WERI-Rb-1 (cell line): ENCODE measurements at places on chromosomes 6 and 20.

GRCh38 chr20:20017844-20018185, 653 bp downstream of the NAA20 start:
- no peak for DNase-seq

DNA sequence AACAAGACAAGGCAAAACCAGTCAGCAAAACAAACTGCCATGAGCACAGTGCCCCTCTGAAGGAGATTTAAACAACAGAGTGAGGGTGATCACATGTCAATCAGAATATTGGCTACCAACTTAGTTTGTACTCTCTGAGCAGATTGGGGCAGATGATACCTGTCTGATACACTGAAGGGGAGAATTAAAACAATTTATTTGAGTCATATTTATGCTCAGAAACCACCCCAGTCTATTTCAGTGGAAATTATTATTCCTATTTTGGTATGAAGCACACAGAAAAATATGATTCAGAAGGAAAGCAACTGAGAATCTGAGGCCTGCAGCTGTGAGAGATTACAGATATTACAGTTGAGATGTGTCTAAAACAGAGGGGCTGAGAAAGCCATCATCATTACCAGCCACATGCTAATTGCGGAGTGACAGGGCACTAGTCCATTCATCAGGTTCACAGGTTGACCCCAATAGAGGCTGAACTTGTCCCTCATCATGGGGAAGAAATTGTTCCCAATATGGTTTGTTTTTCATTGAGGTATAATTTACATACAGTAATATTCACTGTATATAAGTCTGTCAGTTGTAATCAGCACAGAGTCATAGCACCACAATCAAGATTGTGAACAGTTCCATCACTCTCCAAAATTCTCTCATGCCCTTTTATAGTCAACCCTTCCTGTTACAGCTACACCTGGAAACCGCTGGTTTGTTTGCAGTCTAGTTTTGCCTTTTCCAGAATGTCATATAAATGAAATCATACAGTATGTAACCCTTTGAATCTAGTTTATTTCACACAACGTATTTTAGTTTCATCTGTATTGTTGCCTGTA, 134.5 kb downstream of the AKAP7 start:
- no peak for DNase-seq

- DNase-seq, result no peak
Measured at GRCh38 chr6:43944908-43945767, 175.1 kb downstream of the VEGFA start.

DNA sequence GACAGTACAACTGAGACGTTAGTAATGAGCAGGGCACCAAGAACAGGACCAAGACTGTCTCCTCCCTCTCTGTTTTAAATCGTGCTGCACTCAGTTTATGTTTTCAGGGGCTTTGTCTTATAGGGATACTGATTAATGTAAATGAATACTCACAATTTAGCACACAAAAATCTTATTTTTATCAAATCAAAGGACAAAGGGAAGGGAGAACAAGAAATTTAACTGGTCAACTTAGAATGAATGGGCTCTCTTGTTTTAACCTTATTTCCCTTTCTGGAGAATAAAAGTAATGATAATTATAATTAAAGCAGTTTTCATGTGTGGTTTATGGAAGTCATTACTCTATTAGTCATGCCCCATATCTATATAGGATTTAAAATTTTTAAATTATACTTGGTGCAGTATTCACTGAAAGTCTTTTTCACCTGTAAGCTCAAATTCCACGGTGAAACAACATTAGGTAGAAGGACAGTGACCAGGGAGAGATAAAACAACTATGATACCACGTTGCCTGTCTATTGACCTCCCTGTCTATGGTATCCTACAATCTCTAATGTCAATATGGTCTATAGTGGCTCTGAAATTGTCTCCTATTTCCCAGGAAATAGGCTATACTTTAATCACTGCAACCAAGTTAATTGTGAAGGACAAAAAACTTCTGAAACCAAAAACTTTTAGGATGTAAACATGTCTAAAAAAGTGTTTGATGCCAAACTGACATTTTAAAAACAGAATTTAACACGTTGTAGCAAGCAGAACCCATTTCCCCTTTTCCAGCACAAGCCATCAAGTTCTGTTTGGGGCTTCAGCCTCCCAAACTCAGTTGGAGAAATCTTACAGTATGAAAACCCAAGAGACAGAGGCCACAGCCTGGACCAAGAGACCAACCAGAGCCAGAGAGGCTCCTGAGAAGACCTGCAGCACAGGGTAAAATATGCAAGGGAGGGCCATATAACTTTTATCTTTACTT, 15.0 kb downstream of the ELOVL5 start:
- no peak for DNase-seq

GRCh38 chr6:136866872-136867416, 44.6 kb downstream of the PEX7 start:
- DNase-seq, result no peak

- DNase-seq, result no peak
Measured at GRCh38 chr6:29941016-29941415, 1.3 kb upstream of the HLA-A start.
